ENCODE measurements at places on chromosomes 2 and 18.

DNA sequence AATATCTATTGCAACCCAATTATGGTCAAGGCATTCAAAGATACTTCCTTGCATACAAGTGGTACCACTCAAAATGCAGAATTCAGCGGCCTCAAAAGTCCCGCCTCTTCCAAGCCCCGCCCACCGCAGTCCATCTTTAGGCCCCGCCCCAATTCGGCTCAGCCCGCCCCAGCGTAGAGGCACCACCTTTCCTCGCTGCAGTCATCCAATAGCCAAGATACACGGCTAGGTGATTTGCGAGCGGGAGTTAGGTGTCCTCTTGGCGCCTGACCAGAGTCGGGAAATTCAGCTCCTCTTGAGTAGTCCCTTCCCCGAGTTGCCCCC, 431 bp upstream of the SEC11C start:
- peak; percentile 64 for DNase-seq

GRCh38 chr2:214651451-214651850, 158.0 kb downstream of the BARD1 start:
- DNase-seq: no peak

- DNase-seq: peak; percentile 71
These were observed 154.5 kb upstream of the RASGRP3 start for GRCh38 chr2:33321876-33322483.

DNA sequence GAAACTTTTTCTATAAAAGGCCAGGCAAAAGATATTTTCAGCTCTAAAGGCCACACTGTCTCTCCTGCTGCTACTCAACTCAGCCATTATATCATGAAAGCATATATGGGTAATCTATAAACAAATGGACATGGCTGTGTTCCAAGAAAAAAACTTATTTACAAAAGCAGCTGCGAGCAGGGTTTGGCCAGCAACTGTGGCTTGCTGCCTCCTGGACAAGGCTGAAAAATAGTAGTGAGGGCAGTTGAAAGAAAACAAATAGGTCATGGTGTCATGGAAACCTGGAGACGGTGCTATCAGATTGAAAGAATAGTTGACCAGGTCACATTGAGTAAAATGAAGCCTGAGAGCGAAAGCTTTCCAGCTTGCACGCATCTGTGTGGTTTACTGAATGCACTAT, 89.2 kb upstream of the LRATD1 start:
- DNase-seq: no peak

DNA sequence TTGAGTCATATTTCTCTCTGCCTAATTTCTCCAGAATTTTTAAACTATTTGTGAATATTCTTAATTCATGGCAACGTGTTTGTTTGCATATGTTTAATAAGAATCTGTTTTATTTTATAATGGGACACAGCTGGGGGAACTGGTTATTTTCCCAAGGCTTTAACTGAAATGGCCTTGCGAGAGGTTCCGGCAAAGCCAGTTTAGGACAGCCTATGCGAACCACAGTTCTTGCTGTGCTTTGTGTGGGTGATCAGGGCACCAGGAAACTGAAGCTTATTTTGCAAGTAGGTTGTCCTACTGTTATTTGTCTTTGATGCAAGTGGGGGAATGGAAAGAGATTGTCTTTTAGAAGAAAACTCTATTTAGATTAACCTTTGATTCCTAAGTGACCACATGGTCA, 6.5 kb downstream of the ANKMY1 start:
- DNase-seq: no peak

GRCh38 chr2:201938156-201938775, 95.4 kb upstream of the FZD7 start:
- no peak for DNase-seq

DNA sequence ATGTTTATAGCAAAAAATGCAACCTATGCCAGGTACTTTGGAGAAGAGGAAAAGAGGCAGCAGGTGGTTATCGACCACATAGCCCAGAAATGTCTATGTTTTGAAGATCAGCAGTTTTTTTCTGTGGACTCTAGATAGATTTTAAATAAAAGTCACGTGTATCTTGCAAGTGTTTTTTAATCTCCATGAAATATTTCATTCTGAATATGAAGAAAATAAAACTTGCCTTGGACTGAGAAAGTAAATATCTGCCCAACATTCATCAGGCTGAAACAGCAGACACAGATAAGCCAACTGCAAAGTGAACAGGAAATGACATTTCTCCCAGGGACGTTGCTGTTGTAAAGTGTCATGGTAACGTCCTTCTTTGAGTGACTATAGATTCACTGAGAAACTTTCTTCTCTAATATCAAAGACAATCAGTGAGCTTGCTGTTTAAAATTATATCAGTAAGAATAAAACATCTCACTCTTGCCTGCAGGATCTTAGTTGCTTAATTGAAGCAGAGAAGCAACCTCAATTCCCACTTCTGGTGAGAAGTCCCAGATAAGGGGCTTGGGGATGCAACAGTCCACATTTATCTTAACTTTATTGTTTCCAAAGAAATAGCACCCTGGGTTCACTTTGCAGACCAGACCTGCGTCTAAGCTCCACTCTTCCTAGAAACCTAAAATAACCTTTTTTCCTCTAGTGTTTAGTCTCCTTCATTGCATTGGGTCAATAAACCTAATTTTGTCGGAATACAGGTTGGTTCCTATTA, 6.3 kb downstream of the MYOM1 start:
- no peak for DNase-seq

DNA sequence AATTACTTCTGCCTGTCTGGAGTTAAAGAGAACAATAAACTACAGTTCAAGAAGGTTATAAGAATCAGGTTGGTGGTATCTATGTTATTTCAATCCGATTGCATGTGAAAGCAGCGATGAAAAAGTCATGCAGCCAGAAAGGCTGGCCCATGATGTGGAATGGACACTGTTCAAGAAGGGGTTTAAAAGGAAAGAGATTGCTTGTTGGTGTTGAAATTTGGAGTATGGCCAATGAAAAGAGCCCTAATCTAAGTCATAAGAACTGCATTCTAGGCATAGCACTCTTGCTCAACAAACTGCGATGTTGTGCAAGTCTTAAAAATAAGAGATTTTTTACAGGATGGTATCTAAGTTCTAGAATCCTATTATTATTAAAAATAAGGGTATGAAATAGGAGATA, 61.3 kb downstream of the EFEMP1 start:
- DNase-seq: no peak

DNA sequence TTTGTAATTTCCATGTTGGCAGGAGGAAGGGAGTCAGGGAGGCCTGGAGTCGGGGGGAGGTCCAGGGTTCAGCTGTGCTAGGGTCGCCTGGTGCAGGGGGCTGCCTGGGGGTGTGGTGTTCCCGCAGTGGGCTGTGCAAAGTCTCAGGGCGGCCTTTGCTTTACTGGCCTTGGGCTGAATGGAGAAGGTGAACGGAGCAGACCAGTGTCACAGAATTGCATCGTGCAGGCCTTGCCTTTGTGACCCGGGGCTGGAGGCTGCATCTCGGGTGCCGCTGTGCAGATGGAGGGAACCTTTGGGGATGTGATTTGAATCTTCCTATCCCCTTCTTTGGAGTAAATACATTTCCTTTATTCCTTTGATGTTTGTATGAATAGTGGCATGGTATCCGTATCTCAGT, 8.8 kb downstream of the SNTG2 start:
- no peak for DNase-seq

DNA sequence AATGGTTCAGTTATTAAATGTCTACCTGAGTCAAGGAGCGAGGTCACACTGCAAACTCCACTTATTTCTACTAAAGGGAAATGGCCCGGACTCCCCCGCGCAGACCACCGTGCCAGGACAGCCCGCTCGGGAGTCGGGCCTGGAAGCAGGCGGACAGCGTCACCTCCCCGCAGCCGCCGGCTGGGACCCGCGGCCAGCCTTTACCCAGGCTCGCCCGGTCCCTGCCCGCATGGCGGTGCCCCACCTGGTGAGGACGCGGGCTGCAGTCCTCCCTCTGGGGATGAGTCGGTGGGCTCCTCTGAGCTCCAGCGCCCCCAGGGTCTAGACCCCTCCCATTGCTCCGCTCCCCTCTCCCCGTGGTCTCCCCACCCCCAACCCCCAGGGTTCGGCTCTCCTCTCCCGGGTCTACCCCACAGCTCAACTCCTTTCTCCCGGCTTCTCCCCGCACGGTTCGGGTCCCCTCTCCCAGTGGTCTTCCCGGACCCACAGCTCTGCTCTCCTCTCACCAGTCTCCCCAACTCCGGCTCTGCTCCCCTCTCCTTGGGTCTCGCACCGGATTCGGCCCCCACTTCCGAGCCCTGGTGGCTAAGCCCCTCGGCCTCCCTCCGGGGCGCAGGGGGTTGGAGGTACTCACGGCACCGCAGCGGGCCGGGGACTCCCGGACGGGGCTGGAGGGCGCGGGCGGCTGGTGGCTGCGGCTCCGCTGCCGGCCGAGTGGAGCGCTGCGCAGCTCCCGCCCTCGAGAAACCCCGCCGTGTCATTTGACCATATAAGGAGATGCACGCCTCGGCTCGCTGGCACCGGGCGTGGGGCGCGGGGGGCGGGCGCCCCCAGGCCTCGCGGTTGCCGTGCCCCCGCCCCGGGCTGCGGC, at the start of gene FHL2:
TSS of gene FHL2 (minus strand) at position 716 of the 871 bp plus-strand sequence. CDS start 12,535 bp downstream, outside the sequence.
- no peak for DNase-seq

GRCh38 chr2:172107690-172108586, 5.2 kb upstream of the DLX2 start:
- DNase-seq: no peak

DNA sequence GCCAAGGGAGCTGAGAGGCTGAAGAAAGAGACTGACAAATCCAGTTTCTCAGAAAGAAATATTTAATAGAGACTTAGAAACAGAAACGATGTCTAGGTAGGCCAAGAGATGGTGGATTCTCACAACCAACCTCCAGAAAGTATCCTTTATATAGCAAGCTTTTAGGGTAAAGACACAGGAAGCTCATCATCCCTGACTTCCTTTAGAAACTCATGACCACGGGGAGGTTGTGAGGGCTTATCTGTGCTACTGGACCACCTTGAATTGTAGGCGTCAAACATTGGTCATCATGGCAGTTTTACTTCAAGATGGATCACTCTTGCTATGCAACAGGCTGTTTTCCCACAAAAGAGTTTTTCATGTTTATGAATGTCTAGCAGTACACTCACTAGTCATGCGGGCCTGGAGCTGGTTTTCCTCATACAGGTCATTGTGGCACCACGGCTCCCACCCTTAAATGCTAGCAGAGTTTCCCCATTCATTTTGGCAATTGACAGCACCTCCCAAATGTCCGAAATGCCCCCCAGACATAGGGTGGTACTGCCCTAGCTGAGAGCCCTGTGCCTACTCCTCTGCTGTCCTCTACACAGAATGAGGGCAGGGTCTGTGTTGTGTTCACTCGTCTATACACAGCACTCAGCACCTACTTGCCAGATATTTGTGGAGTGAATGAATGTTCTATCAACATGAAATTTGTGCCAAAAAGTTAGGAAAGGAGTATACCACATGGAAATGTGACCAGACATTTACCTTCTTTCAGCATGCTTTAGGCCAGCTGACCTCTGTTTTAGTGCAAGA, 89.0 kb downstream of the TMEM247 start:
- no peak for DNase-seq

DNA sequence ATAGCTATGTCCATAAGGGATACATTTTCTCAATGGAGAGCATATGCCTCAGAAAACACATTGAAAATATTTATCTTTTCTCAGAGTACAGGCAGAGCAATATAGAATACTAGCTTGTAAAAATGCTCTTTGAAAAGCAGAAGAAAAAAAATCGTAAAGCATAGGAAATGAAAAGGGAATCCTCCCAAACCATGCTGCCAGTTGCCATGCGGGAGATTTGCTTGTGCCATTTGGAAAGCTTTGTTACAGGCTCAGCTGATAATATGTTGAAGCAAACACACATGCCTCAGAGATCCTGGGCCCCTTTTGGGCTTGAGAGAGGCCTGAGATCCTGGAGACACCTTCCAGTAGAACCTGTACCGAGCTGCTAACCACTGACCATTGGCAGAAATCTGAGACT, 697.1 kb downstream of the BCL11A start:
- no peak for DNase-seq

- DNase-seq: no peak
These were observed 616.7 kb upstream of the REG3G start for GRCh38 chr2:78408795-78409118.

GRCh38 chr2:50103442-50103841, 928.5 kb downstream of the NRXN1 start:
- DNase-seq: no peak

DNA sequence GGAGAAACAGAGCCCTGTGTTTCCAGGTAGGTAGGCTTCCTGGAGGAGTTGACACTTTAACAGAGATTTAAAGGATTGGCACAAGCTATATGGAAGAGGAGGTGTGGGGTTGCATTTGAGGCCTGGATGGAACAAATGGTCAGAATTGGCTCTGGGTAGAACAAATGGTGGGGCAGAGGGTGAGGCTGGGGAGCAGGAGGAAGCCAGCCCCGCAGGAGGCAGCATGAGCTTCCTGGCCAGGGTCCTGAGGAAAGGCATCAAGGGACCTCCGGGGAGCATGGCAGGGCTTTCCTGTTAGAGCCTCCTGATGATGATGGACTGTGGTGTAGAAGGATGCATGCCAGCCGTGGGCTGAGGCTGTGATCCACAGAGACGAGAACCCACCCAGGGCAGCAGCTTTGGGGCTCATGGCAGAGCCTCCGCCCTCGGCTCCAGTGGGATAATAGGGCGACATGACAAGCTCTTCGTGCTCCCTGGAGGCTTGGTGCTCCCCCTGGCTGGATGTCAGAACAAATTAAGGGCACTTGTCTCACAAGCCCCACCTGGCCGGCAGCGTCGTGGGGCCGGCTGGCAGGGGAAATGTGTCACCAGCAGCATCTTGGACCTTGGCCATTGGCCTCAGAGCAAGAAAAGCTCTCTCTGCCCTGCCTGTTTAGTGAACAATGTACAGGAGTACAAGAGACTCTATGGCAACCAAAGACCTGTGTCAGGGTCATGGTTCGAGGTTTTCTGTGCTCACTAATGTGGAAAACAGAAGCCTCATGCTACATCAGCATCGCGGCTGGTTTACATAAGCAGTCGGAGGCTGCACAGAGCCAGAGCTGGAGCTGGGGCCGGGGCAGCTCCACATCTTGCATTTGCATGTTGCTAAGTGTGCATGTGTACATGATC, 153.5 kb downstream of the MYCN start:
- DNase-seq: no peak

DNA sequence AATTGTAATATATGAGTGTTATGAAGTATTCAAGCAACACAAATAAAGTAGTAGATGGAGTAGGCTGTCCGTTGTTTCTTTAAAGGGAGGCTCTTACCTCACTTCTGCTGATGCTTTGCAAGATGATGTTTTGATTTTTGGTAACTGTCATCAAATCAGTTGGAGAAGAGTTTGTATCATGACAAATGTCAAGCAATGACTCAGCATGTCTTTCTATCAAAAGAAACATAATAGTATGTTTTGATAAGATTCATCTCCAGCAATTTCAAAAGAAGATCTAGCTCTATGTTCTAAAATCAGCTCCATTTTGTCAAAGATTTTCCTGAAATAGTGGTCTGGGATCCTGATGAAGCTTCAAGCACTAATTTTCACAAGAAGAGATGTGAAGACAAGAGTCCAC, 25.6 kb downstream of the MAP3K19 start:
- DNase-seq: no peak

DNA sequence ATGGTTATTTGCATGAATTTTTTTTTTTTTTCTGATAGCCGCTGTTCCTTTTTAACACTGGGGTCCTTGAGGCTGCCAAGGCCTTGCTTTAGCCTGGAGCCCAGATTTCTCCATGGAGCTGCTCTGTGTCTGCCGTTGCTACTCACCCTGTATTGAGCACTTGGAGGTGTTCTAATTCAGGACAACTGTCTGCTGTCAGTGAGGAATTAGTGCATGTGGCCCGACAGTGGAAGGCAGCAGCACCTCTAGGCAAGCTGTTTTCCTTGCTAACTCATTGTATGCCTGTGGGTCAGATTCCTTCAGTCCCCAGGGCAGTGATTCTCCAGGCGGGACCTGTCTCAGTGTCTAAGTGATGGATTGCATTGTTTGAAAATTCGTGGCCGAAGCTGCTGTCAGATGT, 147.7 kb upstream of the DPP10 start:
- DNase-seq: no peak

Measured in pulmonary artery endothelial cell (primary cell).